ENCODE measurements at places on chromosomes 5 and 9.
A peak's percentile ranks its signal among the peaks of the same experiment; 100 is the strongest.

- DNase-seq, result no peak
- no peaks in the 10 kb centered on the region for H3K36me3 ChIP-seq
- H3K4me3 ChIP-seq, result no peak overlapping the region
- H3K27me3 ChIP-seq, result no peaks in the 10 kb centered on the region
- H3K27ac ChIP-seq, result no peak overlapping the region
Measured at GRCh38 chr5:15266841-15267240, 233.1 kb upstream of the FBXL7 start.

GRCh38 chr5:173812811-173813550, 75.2 kb upstream of the CPEB4 start:
- no peaks in the 10 kb centered on the region for H3K27me3 ChIP-seq
- no peaks in the 10 kb centered on the region for H3K4me1 ChIP-seq
- no peak overlapping the region for H3K4me3 ChIP-seq
- no peak overlapping the region for H3K27ac ChIP-seq

DNA sequence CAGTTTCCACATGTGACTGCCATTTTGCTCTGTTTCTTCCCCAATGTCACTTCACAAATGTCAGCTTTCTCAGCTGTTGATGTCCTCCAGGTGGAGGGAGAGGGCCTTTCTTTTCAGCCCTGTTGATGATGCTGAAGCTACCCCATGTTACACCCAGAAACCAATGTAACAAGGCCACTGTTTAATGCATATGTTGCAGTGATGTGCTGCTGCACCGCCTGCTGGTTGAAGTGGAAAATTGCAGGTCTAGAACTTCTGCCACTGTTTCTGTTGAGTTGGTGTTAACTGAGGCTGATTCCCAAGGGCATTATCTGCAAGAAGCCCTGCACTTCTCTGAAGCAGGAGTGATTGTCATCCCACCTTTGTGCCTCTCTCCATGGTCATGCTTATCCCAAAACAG, 428.4 kb downstream of the KDM4C start:
- no peaks in the 10 kb centered on the region for H3K36me3 ChIP-seq
- no peaks in the 10 kb centered on the region for H3K27me3 ChIP-seq
- DNase-seq, result no peak
- H3K27ac ChIP-seq, result no peak overlapping the region
- no peak overlapping the region for H3K4me3 ChIP-seq

GRCh38 chr9:17021387-17021970, 113.4 kb upstream of the CNTLN start:
- H3K36me3 ChIP-seq, result no peaks in the 10 kb centered on the region
- H3K27ac ChIP-seq, result no peak overlapping the region
- no peak overlapping the region for H3K4me3 ChIP-seq
- H3K4me1 ChIP-seq, result peaks cover 17% of the 10 kb centered on the region
- no peak for DNase-seq

GRCh38 chr9:109717342-109717741, 62.7 kb upstream of the PALM2AKAP2 start:
- no peak overlapping the region for H3K27ac ChIP-seq
- no peaks in the 10 kb centered on the region for H3K36me3 ChIP-seq
- no peaks in the 10 kb centered on the region for H3K4me1 ChIP-seq
- H3K27me3 ChIP-seq, result no peaks in the 10 kb centered on the region

- H3K36me3 ChIP-seq, result no peaks in the 10 kb centered on the region
- no peaks in the 10 kb centered on the region for H3K4me1 ChIP-seq
- no peak overlapping the region for H3K27ac ChIP-seq
- DNase-seq, result no peak
- H3K27me3 ChIP-seq, result no peaks in the 10 kb centered on the region
Measured at GRCh38 chr5:32612134-32612888, 27.0 kb downstream of the SUB1 start.

GRCh38 chr5:34913072-34913471, 2.2 kb downstream of the RAD1 start:
- no peak for DNase-seq
- no peaks in the 10 kb centered on the region for H3K36me3 ChIP-seq
- peak overlapping the region; percentile 99 for H3K4me3 ChIP-seq
- H3K27me3 ChIP-seq, result no peaks in the 10 kb centered on the region

- H3K4me3 ChIP-seq, result no peak overlapping the region
- H3K27me3 ChIP-seq, result no peaks in the 10 kb centered on the region
- no peaks in the 10 kb centered on the region for H3K4me1 ChIP-seq
- no peak overlapping the region for H3K27ac ChIP-seq
- no peak for DNase-seq
- no peaks in the 10 kb centered on the region for H3K36me3 ChIP-seq
Measured at GRCh38 chr9:104082168-104082567, 11.9 kb upstream of the SMC2 start.

DNA sequence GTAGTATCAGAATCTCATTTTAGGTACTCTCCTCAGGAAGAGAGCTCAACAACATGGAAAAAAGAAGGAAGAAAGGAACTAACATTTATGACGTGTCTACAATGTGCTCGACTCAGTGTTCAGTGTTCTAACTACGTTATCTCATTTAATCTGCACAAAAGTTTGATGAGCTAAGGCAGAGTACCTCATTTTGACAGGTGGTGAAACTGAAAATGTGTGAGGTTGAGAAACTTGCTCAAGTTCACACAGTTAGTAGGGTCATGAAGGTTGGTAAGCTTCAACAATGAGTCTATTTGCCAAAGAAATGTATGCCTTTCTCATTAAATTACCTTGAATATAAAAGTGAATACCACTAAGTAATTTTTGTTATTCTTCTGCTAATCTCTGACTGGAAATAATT, 165.1 kb downstream of the CAAP1 start:
- H3K27ac ChIP-seq, result no peak overlapping the region
- DNase-seq, result no peak
- H3K4me1 ChIP-seq, result no peaks in the 10 kb centered on the region
- no peaks in the 10 kb centered on the region for H3K36me3 ChIP-seq
- no peaks in the 10 kb centered on the region for H3K27me3 ChIP-seq
- H3K4me3 ChIP-seq, result no peak overlapping the region

DNA sequence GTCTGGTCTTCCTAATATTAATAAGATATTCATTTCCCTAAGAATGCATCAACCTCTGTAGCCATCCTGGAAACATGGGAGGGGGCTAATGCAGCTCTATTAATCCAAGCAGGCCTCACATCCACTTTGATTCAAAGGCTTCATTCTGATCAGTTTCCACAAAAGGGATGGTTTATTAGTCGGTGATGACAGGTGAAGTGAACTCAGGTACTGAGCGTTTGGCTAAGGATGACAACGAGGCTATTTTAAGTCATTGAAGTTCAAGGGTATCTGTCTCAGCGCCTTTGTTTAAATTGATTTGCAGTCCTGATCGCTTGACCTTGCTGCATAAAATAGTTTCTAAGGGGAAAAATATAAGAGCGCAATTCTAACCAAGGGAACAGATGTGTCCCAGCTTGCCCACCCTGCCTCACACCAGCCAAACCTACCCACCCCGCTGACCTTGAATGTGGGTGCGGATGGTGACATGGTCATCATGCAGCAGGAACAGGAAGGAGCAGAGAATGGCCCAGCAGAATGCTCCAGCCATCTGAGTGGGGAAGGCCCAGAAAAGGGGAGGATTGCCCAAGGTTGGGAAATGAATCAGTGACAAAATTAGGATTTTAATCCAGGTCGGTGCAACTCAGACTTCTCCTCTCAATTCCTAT, 70.5 kb upstream of the ZNF618 start:
- no peaks in the 10 kb centered on the region for H3K27me3 ChIP-seq
- peak; percentile 70 for DNase-seq
- H3K4me1 ChIP-seq, result peaks cover 16% of the 10 kb centered on the region
- H3K27ac ChIP-seq, result no peak overlapping the region
- no peaks in the 10 kb centered on the region for H3K36me3 ChIP-seq
- H3K4me3 ChIP-seq, result no peak overlapping the region

- DNase-seq, result no peak
- H3K4me1 ChIP-seq, result no peaks in the 10 kb centered on the region
- H3K27me3 ChIP-seq, result no peaks in the 10 kb centered on the region
- H3K4me3 ChIP-seq, result no peak overlapping the region
Measured at GRCh38 chr9:114484854-114485443, 20.3 kb downstream of the WHRN start.

- no peak overlapping the region for H3K27ac ChIP-seq
- no peak overlapping the region for H3K4me3 ChIP-seq
- H3K4me1 ChIP-seq, result no peaks in the 10 kb centered on the region
Measured at GRCh38 chr9:70947086-70947485, 174.3 kb downstream of the TRPM3 start.

DNA sequence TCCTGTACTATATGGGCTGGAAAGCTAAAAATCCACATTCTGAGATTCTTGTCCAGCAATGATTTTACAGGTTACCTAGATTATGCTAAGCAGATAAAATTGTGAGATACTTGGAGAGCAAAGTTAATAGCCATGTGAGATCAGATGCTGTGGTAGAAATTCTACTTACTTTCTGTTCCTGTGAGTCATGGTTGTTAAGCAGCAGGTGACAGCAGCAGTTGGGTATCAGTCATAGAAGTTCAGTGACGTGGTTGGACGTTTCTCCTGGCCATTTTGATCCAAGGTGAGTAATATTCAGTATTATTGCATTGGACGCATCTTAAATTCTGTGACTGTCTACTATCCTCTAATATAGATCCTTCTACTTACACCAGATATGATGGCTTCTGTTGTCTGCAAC, 524.5 kb downstream of the TMEM38B start:
- H3K27ac ChIP-seq, result no peak overlapping the region
- H3K4me3 ChIP-seq, result no peak overlapping the region
- H3K4me1 ChIP-seq, result no peaks in the 10 kb centered on the region
- no peaks in the 10 kb centered on the region for H3K27me3 ChIP-seq

DNA sequence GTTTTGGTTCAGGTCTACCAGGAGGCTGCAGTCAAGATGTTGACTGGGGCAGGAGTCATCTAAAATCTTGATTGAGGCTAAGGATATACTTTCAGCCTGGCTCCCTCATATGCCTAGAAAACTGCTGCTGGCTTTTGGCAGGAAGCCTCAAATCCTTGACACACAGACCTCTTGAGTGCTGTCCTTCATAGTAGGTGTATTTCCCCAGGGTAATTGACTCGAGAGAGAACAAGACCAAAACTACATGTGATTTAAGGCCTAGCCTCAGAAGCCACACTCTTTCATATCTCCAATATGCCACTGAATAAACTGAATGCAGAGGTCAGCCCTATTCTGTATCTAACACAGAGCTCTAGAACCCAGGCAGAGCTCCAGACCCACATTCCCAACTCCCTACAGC, 402.3 kb upstream of the ADAMTS16 start:
- no peaks in the 10 kb centered on the region for H3K27me3 ChIP-seq
- no peaks in the 10 kb centered on the region for H3K4me1 ChIP-seq
- no peaks in the 10 kb centered on the region for H3K36me3 ChIP-seq
- no peak for DNase-seq

DNA sequence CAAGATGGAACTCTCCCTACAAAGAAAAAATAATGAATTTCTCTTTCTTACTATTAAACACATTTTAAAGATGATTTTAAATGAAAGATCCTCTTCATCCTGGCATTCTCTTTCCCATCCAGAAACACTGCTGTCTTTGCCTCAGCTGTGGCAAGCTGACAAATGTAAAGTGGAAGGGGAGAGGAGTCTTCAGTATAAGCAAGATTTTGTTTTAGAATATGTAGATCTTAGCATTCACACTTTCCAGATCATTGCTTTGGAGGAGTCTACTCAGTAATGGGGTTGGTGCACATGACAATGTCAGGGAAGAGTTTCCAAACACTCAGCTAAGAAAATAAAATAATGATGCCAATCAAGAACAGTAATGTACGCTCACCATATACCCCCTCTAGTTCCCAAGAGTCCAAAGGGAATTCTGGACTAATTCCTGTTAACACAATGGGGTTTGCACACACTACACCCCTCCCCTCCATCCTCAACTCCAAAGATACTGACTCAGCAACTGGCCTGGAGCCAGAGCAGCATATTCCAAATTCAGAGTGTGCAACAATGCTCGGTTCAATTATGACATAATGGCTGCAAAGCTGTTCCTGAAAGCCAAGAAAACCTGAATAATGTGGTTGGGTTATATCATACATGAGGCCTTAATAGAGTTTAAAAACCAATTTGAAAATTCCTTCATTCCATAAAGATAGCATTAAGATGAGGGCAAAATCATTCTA, 4.6 kb downstream of the C5orf63 start:
- H3K27ac ChIP-seq, result no peak overlapping the region
- H3K4me1 ChIP-seq, result no peaks in the 10 kb centered on the region
- H3K27me3 ChIP-seq, result no peaks in the 10 kb centered on the region
- H3K36me3 ChIP-seq, result no peaks in the 10 kb centered on the region

DNA sequence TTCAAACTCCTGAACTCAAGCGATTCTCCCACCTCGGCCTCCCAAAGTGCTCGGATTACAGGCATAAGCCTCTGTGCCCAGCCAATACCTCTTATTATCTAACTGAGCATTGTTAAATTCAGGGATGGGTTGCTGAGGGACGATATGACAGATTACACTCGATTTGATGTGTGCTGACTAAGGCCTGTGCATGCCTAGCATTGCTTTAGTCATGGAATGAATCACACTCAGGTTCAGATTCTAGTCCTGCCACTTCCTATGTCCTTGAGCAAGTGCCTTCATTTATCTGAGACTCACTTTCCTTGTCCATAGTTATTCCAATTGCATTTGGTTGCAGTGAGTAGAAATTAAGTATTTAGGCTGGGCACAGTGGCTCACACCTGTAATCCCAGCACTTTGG, 19.5 kb downstream of the THBS4 start:
- no peak for DNase-seq
- no peaks in the 10 kb centered on the region for H3K4me1 ChIP-seq
- no peak overlapping the region for H3K4me3 ChIP-seq
- H3K27ac ChIP-seq, result no peak overlapping the region
- H3K27me3 ChIP-seq, result no peaks in the 10 kb centered on the region
- no peaks in the 10 kb centered on the region for H3K36me3 ChIP-seq

GRCh38 chr5:149754172-149754880, 24.2 kb downstream of the PPARGC1B start:
- H3K27ac ChIP-seq, result no peak overlapping the region
- H3K27me3 ChIP-seq, result no peaks in the 10 kb centered on the region
- no peak for DNase-seq
- no peak overlapping the region for H3K4me3 ChIP-seq

- no peaks in the 10 kb centered on the region for H3K27me3 ChIP-seq
- DNase-seq, result no peak
- no peaks in the 10 kb centered on the region for H3K4me1 ChIP-seq
Measured at GRCh38 chr9:86322973-86323644, 31.1 kb downstream of the TUT7 start.

GRCh38 chr5:36252722-36253365, 11.1 kb upstream of the NADK2 start:
- H3K36me3 ChIP-seq, result no peaks in the 10 kb centered on the region
- DNase-seq, result no peak
- no peaks in the 10 kb centered on the region for H3K4me1 ChIP-seq
- H3K4me3 ChIP-seq, result no peak overlapping the region
- H3K27ac ChIP-seq, result no peak overlapping the region
- no peaks in the 10 kb centered on the region for H3K27me3 ChIP-seq

GRCh38 chr9:97593960-97594359, 39.2 kb downstream of the TSTD2 start:
- H3K27me3 ChIP-seq, result no peaks in the 10 kb centered on the region
- H3K27ac ChIP-seq, result peak overlapping the region; percentile 28
- H3K4me1 ChIP-seq, result peaks cover 26% of the 10 kb centered on the region
- no peaks in the 10 kb centered on the region for H3K36me3 ChIP-seq

DNA sequence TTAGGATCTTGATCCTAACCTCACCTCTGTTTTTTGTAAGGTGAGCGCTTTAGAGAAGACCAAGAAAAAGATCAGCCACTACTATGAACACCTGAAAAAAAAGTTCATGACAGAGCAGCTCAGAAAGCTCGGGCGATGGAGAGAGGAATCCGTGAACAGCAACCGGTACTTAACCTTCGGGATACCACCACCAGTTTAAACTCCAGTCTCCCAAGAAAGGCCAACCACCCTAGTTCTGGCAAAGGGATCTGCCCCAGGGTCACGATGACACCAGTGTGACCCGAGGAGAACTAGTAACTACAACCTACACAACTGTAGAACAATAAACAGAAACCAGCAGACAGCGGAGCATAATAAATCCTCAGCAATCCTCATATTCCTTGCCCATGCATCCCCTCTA, 8.5 kb downstream of the C5orf52 start:
- H3K4me1 ChIP-seq, result no peaks in the 10 kb centered on the region
- H3K27me3 ChIP-seq, result no peaks in the 10 kb centered on the region
- peak; percentile 79 for DNase-seq
- H3K4me3 ChIP-seq, result no peak overlapping the region
- H3K27ac ChIP-seq, result no peak overlapping the region

All from vagina (tissue), 2 donors.